Activated T-helper 2 cell treated with anti-CD3 and anti-CD28 coated beads, Interferon-gamma antibody, Interleukin-2, Interleukin-4, amounts not matched to agents 10 μg/mL and 5 μg/mL and 100 μg/mL, durations not matched to agents 14 hours and 24 hours and 36 hours (primary cell): ENCODE measurements at places on chromosomes 1 and 21. TPM values are rescaled to one million over a fixed set of nuclear protein-coding genes. Genes with fewer than 3 reads are reported as not detected.
A peak's percentile ranks its signal among the peaks of the same experiment; 100 is the strongest.

DNA sequence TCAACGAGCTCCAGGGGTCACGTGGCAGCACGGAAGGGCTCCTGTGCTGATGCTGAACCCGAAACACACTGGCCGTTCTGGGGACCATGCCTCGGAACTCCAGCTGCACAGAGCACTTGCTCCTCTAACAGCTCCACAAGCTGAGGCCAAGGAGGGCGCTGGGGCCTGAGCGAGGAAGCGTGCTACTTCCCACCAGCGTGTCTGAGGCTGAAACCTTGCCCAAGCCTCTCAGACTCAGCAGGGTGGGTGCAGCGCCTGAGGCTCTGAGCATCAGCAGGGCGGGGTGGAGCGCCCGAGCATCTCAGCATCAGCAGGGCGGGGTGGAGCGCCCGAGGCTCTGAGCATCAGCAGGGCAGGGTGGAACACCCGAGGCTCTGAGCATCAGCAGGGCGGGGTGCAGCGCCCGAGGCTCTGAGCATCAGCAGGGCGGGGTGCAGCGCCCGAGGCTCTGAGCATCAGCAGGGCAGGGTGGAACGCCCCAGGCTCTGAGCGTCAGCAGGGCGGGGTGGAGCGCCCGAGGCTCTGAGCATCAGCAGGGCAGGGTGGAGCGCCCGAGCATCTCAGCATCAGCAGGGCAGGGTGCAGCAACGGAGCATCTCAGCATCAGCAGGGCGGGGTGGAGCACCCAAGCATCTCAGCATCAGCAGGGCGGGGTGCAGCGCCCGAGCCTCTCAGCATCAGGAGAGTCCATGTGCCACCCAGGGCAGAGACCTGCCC is 9.6 kb downstream of the WRAP73 start:
- no peaks in the 10 kb centered on the region for H3K4me1 ChIP-seq
- no peak overlapping the region for H3K27ac ChIP-seq
- DNase-seq, result no peak
- H3K36me3 ChIP-seq, result peaks cover 22% of the 10 kb centered on the region

- H3K27me3 ChIP-seq, result peaks cover under 1% of the 10 kb centered on the region
- DNase-seq, result no peak
- no peak overlapping the region for H3K27ac ChIP-seq
- H3K4me3 ChIP-seq, result no peak overlapping the region
- H3K4me1 ChIP-seq, result peaks cover 23% of the 10 kb centered on the region
- H3K36me3 ChIP-seq, result no peaks in the 10 kb centered on the region
Measured at GRCh38 chr1:114342376-114342775, 168.6 kb downstream of the TRIM33 start.

DNA sequence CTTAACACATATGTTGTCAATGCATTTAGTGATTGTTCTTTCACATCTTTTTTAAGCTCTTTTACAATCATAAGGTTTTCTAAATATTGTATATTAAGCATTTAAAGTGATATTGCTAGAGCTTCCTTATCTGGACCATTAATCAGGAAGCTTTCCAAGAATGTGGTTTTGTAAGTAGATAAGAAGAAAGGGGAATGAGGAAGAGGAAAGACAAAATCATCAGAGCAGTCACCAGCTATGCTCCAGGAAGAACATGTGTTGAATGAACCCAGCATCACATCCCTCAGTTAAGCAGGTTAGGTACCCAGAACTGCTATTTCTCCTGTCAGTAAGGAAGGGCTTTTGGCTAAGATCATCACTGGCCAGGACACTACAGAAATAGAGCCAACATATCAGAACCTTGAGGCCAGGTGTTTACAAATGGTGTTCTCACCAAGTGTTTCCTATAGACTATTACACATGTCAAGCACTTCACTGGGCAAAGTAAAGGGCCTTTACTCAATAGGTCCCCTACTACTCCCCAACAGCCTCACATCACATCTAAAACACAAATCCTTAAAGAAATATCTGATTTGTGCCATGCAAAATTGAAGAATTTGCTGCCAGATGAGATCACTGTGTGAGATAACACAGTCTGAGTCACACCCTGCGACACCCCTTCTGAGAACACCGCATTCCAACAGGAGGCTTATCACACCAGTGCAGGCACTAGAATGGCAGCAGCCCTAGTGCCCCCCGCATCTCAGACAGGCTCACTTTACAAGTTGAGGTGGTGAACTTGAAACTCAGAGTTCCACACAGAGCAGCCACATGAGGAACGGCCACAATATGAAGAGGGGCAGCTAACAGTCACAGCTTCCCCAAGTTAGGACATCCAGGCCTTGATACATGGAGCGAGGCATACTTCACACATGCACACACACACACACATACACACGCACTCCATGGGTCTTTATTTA is 1.8 kb upstream of the SPRR2A start:
- no peak for DNase-seq
- H3K4me3 ChIP-seq, result no peak overlapping the region
- H3K4me1 ChIP-seq, result no peaks in the 10 kb centered on the region
- H3K27ac ChIP-seq, result no peak overlapping the region

The ZMYM1 gene
- total RNA-seq, result 2.4 and 2.7 TPM in 2 replicates

- H3K4me1 ChIP-seq, result no peaks in the 10 kb centered on the region
- DNase-seq, result no peak
- no peak overlapping the region for H3K4me3 ChIP-seq
- H3K27me3 ChIP-seq, result peaks cover 11% of the 10 kb centered on the region
Measured at GRCh38 chr1:12697397-12697796, 18.5 kb upstream of the AADACL3 start.

GRCh38 chr1:110375490-110375889 is 15.3 kb downstream of the SLC16A4 start:
- no peak overlapping the region for H3K4me3 ChIP-seq
- H3K36me3 ChIP-seq, result peaks cover 56% of the 10 kb centered on the region
- peaks cover 3% of the 10 kb centered on the region for H3K4me1 ChIP-seq
- no peaks in the 10 kb centered on the region for H3K27me3 ChIP-seq

GRCh38 chr1:88275259-88275862 is 408.7 kb upstream of the PKN2 start:
- H3K4me1 ChIP-seq, result no peaks in the 10 kb centered on the region
- no peak for DNase-seq
- H3K36me3 ChIP-seq, result no peaks in the 10 kb centered on the region
- no peak overlapping the region for H3K27ac ChIP-seq
- H3K27me3 ChIP-seq, result no peaks in the 10 kb centered on the region
- no peak overlapping the region for H3K4me3 ChIP-seq

DNA sequence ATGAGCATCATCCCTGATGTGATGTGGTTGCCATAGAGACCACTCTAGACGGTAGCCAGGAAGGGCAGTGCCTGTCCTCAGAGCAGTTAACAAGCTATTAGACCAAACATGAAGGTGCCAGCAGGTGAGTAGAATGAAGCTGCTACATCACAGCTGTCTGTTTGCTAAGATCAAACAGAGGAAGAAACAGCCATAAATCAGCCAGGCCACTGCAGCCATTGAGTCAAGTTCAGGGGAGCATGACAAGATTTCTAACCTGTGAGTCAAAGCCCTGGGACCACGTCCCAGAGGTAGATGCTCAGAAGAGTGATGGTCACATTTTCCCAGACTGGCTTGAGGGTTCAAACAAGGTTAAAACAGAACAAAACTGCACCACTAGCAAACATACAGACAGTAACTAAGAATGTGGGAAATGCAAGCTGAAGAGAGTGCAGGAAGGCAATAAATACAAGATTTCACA is 450.6 kb upstream of the DAB1 start:
- no peak for DNase-seq
- H3K27ac ChIP-seq, result no peak overlapping the region
- H3K4me3 ChIP-seq, result no peak overlapping the region
- no peaks in the 10 kb centered on the region for H3K36me3 ChIP-seq
- no peaks in the 10 kb centered on the region for H3K27me3 ChIP-seq

The FAM151A gene
- total RNA-seq, result not detected in 2 replicates

DNA sequence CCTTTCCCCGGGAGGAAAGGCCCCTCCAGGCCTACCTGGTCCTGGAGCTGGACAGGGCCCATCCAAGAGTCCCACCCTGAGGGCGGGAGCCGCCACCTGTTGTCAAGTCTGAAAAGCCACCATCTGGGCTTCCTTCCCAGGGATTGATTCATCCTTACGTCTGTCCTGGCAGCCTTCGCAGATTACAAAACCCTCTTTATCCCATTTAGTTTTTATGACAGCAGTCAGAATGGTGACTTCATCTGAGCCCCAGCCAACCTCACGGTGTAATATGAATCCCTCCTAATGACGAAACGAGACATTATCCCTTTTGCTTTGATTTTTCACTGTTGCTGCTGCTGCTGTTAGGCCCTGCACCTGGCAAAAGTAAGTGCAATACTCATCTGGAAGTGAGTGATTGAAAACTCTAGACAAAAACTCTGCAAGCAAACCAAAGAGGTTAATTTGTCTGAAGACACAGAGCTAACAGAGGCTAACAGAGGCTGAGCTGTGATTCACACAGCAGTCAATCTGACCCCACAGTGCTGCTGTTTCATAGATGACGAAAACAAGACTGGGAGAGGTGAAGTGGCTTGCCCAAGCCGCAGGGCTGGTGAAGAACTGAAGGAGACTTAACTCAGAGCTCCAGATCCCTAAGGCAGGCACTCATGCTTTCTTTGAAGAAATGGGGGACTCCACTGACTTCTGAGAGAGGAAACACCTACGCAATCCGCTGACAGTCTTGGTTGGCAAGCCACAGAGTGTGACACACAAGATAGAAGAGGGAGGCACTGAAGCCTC is 30.0 kb upstream of the S100A7 start:
- peaks cover 17% of the 10 kb centered on the region for H3K27me3 ChIP-seq
- no peaks in the 10 kb centered on the region for H3K36me3 ChIP-seq
- DNase-seq, result no peak
- no peak overlapping the region for H3K27ac ChIP-seq
- no peaks in the 10 kb centered on the region for H3K4me1 ChIP-seq
- no peak overlapping the region for H3K4me3 ChIP-seq

DNA sequence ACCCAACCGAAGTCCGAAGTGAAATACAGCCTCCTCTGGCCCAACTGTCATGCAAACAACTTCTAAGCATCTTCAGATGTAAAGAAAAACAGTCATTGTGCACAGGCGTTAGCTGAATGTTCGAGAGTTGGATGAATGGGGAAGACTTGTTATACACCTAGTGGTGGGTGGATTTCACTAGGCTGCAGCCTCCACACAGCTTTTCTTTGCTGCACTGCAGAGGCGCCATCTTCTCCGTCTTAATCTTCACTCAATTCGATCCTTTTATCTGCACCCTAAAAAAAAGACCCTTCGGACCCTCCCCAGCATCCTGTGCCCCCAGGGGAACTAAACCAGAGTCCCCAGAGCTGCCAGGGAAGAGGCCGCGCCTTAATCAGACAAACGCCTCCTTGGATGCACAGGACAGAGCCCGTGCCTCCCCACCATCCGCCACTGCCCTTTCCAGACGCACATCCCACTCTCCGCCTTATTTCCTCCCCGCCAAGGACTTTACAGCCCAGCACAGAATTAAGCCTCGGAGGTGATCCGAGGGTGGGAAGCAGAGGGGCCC is 1.4 kb downstream of the APP start:
- H3K27ac ChIP-seq, result peak overlapping the region; percentile 78
- DNase-seq, result peak; percentile 38
- peaks cover 30% of the 10 kb centered on the region for H3K4me1 ChIP-seq
- peaks cover 6% of the 10 kb centered on the region for H3K36me3 ChIP-seq
- peak overlapping the region; percentile 94 for H3K4me3 ChIP-seq

The PGLYRP3 gene
- not detected in 2 replicates for total RNA-seq

DNA sequence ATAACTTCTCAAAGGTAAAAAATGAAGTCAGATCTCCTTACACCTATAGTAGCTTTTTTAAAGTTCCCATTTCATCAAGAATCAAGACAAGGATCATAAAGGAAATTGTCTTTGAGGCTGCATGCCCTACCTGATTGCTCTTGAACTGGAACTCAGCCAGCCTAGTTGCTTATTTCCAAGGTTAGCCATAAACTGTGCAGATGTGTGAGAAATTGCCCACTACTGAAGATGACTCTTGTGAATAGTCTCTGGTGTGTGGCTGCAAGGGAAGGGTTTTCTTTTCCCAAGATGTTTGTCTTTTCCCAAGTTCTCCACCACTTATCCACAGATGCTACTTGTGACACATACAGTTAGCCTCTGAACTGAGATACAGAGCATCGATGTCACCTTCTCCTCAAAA is 81.7 kb upstream of the DUSP10 start:
- peaks cover 47% of the 10 kb centered on the region for H3K4me1 ChIP-seq
- peaks cover 4% of the 10 kb centered on the region for H3K27me3 ChIP-seq
- no peak overlapping the region for H3K27ac ChIP-seq
- DNase-seq, result no peak

The RNU1-3 gene
- 2,033 and 2,369 TPM in 2 replicates for total RNA-seq

DNA sequence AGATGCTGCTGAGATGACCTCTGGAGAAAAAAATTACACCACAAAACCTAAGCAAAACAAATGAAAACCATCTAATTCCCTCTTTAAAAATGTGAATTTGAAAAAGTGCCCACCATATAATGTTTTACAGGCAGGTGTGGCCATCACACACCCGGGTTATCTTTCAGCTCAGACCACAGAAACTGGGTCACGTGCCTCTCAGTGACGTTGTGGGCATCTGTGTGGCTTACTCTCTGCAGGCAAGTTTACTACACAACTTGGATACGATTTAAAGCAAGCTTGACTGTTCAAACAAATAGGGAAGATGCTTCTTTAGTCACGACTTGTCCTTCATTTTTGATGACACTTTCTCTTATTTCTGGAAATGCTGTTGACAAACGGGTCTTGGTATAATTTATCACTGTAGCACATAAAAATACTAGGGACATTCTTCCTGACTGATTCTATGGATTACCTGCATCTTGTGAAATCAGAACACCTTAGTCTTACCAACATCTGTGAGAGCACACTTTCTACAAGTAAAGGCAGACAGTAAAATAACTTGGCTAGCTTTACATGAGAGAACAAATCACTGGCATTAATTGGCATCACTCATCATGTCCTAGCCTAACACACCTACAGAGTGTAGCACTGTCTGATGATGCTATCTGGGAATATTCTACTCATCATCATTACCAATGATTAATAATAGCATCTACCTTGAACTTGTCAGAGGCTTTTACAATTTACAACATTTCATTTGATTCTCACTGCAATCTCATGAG is 89.3 kb upstream of the EDEM3 start:
- peaks cover 13% of the 10 kb centered on the region for H3K36me3 ChIP-seq
- peak; percentile 56 for DNase-seq
- no peak overlapping the region for H3K27ac ChIP-seq
- no peaks in the 10 kb centered on the region for H3K27me3 ChIP-seq
- peaks cover 35% of the 10 kb centered on the region for H3K4me1 ChIP-seq
- no peak overlapping the region for H3K4me3 ChIP-seq

DNA sequence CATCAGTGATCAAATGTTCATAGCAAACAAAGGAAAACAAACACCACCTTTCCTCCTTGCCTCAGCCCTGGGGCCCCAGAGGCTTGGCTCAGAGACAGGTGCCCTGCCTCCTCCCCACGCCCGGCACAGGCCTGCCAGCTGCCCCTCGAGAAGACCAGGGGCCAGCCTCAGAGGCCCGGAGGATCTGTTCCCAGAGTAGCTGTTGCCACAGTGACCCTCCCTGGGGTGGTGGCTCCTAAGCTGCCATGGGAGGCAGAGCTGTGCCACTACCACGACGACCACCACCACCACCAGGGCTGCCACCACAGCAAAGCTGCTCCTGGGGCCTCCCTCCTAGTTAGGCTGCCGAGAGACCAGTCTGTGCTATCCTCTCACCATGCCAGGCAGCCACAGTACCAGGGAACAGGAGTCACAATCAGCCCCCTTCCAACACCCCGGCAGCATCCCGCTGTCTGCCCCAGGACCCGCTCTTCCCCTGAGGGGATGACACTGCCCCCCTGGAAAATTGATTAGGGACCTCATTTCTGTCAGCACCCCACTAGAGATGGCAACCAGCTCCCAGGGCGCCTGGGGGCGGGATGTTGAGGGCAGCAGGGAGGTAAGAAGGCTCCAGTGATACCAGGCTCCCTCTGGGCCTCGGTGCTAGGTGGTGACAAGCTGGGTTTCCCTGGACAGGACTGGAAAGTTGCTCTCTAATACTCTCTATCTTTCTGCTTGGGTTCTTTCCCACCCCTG is 30.5 kb downstream of the KCNC4 start:
- no peaks in the 10 kb centered on the region for H3K27me3 ChIP-seq
- H3K27ac ChIP-seq, result no peak overlapping the region
- no peak for DNase-seq
- H3K36me3 ChIP-seq, result peaks cover 22% of the 10 kb centered on the region
- no peak overlapping the region for H3K4me3 ChIP-seq
